Stimulated activated naive CD4-positive, alpha-beta T cell (primary cell): ENCODE measurements at places on chromosomes 12 and 14.

DNA sequence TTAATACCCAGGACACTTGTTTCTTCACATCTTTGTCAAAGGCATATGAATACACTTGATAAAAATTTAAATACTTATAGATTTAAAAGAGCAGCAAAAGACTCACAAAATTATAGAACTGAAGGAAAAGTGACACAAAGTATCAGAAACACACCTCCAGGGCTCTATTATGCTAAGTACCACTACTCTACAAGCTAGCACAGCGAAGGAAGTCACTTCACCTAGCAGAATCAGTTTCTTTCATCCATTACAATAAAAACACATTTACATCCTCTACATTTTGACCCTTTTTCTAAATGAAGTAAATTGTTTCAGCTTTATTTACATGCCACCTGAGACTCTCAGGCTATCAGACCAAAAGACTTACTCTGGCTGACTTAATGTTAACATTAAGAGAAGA, 26.6 kb upstream of the PTPRB start:
- no peak for DNase-seq

DNA sequence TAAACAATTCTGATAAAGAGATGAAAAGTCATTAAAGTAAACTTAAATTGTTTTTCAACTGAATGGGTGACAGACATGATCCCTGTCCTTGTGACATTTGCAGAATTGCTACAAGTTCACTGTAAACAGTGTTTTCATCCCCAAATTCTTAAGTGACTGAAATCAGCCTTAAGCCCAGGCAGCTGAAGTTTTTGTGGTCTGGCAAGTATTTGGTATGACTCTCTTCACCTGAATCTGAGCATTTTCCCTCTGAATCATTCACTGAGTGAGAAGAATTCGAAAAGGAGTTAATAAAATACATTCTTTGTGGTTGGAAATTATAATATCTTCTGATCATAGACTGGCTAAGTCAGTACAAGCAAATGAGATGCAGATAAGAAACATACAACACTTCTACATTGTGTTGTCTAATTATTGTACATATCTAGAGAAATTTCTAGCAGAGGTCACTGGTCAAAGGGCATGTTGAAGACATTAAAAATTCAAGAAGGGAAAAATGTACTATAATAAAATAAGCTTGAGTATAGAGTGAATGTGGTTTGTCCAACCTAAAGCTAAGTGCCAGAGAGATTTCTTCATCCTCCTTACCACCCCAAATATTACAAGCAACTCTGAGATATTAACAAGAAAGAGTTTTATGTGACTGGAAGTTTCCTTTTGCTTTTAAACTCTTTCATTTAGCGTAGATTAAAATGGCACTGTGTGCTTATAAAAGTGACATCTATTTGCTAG, 177.8 kb upstream of the DIO2 start:
- no peak for DNase-seq

GRCh38 chr12:122610207-122610606, 83.2 kb downstream of the KNTC1 start:
- DNase-seq = no peak

DNA sequence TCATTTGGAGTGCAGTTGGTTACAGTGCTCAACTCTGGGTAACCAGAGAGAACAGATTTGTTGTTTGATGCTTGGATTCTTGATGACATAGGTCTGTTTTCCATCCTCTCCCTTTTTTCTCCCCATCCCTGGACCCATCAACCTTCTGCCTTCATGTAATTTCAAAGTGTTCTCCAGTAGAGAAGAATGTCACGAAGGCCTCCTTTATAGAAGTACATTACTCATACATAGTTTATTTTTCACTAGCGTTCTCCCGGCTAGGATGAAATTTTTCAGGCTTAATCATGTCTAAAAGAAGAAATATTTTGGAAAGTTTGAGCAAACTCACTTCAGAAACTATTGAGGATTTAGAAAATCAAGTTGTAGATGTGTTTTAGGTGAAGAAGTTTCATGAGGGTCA, 20.9 kb upstream of the APPL2 start:
- no peak for DNase-seq

GRCh38 chr14:50082308-50082742, 34.0 kb downstream of the VCPKMT start:
- peak; percentile 52 for DNase-seq
